ENCODE measurements at places on chromosomes 7 and 10.

GRCh38 chr10:17238445-17239291 is 10.6 kb downstream of the VIM start:
- peak; percentile 23 for DNase-seq

GRCh38 chr10:20995123-20995987 is 98.2 kb upstream of the NEBL start:
- DNase-seq: no peak

GRCh38 chr7:150631084-150631826 is 930 bp downstream of the GIMAP6 start:
- DNase-seq: no peak

DNA sequence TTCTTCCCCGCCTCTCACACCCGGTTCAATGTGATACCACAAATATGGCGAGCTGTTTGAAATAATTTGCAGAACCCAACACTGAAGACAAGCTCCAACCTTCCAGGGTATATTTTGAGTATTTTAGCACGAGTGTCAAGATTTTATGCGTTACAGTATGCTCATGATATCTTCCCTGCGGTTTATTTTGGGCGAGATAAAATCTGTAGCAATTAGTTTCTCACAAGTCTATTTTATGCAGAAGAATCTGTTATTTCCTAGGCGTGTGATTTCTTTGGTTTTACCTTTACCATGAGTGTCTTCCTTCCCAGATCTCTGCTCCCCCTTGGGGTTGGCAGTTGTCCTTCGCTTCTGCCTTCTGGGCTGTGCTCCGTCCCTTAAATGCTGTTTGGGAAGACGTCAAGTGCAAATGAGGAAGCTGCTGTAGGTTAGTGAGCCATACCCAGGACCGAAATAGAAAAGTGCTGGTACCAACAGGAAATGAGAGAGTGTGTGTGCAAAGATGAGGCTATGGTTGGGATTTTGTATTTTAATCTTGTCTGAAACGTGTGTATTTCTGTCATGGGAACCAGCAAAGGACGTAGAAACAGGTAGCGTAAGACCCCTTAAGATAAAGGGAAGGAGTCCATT is 299.8 kb downstream of the KLF6 start:
- DNase-seq: peak; percentile 78

- no peak for DNase-seq
Observed at GRCh38 chr10:97132273-97132672, 53.5 kb downstream of the SLIT1 start.

GRCh38 chr10:89625041-89625765 is 19.8 kb downstream of the PANK1 start:
- DNase-seq: no peak

DNA sequence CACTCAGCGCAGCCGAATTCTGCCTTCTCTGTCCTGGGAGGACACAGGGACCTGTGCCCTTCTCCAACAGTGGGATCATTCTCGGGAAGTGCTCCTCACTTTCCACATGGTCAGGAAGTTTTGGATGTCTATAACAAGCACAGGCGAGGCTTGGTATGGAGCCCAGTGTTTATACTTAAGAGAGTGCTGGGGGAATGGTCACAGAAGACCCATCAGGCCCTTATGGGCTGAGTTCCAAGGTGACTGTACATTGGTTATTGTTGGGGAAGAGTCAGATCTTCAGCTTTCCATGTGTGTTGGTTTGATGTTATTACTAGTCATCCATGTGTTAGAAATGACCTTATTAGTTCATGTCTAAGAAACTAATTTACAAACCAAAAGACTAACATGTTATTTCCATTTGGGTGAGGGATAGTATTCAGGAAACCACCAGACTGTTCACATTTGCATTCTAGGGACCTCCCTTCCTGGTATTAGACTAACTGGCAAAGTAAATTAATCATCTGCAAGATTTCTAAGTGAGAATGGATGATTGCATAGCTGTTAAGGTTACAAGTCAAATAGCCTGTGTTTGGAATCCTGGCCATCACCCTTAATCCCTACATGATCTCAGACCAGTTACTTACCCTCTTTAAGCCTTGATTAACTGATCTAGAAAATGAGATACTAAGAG is 834.2 kb downstream of the LRMDA start:
- DNase-seq: no peak

DNA sequence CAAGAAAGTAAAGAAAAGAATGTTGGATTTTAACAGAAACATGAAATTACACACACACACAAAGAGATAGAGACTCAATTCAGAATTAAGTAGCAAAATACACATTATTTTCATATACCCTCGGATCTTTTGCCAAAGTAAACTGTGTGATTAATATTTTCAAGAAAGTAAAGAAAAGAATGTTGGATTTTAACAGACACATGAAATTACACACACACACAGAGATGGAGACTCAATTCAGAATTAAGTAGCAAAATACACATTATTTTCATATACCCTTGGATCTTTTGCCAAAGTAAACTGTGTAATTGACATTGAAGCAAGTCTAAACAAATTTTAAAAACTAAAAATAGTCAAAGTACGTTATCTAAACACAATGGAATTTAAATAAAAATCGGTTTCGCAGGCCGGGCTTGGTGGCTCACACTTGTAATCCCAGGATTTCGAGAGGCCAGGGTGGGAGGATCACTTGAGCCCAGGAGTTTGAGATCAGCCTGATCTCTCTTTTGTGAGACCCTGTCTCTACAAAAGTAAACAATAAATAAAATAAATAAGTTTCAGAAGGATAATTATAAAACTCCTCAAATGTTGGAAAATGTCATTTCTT is 337.3 kb upstream of the MAGI2 start:
- no peak for DNase-seq

DNA sequence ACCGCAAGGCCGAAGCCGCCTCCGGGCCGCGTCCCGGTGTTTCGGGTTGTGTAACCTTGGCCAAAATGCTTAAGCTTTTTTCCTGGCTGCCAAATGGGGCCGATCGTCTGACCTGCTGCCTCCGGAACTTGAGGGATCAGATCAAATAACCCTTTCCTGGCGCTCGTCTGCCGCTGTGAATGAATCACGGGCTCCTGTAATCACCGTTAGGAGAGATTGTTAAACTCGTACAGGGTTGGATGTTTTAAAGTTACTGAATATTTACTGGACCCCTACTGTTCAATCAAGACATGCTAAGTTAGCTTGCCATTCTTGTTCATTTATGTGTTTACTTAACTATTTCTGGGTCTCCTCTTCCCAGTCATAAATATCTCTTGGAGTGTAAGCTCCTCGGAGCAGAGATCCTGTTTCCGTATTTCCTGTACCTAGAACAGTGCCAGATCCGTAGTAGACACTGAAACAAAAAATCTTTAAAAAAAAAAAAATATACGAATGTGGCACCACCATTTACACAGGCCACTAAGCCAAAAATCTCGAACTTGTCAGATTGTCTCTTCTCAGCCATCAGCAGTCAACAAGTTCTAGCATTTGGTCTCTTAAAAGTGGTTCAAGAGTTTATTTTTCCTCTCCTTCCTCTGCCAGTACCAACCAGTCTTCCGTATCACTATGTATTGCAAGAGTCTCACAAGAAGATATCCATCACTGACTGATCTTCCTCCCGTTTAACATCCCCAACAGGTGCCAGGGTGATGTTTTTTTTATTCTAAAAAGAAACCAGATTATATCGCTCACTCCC is 650 bp upstream of the TM9SF3 start:
- DNase-seq: no peak

DNA sequence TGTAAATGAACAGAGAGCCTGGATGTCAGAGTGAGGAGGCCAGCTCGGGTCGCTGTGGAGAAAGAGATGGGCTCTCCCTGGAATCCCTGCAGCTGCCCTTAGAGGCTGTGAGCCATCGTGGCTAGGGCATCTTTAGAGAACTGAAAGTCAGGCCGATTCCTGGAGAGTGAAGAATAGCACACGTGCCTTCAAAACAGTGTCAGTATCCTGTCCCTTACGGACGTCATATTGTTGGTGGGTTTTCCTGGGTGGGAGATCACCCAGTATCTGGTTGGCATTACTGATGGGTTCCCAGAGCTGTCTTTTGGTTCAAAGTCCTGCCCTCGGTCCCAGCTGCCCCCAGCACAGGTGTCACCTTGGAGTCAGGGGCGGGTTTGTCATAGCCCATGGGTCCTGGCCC is 25.3 kb downstream of the IKZF1 start:
- DNase-seq: peak; percentile 78

- DNase-seq: no peak
Observed at GRCh38 chr10:61781969-61782403, 119.3 kb downstream of the CABCOCO1 start.

GRCh38 chr7:701086-701671 is 25.3 kb upstream of the DNAAF5 start:
- DNase-seq: no peak

GRCh38 chr10:89490596-89491335 is 44.6 kb downstream of the SLC16A12 start:
- no peak for DNase-seq

DNA sequence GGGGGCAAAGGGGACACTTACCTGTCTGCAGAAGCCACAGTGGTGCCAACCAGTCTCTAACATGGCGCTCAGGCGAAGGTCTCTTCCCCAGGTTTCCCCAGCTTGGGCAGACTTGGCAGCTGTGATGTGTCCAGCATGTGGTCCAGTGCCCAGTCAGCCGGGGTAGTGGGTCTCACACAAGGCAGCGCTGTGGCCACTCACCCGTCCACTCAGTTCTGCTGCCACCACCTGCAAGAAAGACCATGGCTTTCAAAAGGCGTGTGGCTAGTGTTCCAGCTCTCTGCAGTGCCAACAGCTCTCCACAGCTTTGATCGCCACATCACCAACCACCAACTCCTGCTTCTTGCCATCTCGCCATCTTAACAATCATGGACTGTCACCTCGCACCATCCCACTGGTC is 259.6 kb downstream of the USP6NL start:
- no peak for DNase-seq

DNA sequence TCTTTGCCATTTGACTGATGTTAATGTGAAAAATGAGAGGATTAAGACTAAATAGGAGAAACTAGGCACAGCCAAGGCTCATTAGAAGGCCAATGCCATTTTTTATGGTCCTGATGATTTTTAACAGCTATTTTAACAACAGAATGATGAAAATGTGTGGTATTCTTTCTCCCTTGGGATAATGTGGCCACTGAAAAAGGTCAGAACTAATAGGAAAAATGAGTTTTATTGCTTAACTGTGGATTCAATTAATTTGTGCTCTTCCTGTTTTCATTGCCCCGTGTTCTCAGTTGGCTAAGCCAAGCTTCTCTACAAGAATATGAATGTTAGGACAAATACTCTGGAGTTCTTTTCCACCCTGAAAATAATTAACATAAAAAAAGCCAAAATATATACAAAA is 56.6 kb downstream of the BMPER start:
- DNase-seq: no peak

DNA sequence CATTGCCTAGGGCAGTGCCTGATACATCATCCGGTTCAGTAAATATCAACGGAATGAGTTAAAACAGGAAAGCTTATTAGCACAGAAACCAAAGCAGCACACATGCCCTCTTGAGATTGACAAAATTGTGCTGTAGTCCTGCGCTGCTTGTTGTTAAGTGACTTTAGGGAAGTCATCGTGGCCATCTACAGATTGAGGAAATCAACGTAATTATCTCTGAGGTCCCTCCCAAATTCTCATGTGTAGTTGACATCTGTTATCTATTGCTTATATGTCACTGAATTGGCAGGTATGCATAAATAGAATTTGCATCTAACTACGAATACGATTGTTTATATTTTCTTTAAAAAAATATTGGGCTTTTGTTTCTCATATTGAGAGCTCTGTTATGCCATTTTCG is 3.5 kb upstream of the GNB2 start:
- no peak for DNase-seq

- no peak for DNase-seq
Observed at GRCh38 chr7:29231671-29232232, 37.2 kb downstream of the CHN2 start.

- peak; percentile 27 for DNase-seq
Observed at GRCh38 chr10:74753442-74754211, 72.8 kb upstream of the KAT6B start.

GRCh38 chr10:110850099-110850498 is 21.6 kb upstream of the PDCD4 start:
- DNase-seq: no peak

DNA sequence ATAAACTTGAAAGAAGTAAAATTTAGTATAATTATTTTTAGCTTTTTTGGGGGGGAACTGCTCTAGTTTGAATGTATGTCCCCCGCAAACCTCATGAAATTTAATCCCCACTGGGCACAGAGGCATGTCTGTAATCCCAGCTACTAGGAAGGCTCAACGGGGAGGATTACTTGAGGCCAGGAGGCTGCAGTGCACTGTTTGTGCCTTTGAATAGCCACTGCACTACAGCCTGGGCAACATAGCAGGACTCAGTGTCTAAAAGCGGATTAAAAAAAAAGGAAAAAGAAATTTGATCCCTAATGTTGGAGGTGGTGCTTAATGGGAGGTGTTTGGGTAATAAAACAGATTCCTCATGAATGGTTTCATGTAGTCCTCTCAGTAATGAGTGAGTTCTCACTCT is 43.1 kb upstream of the PHF14 start:
- no peak for DNase-seq

DNA sequence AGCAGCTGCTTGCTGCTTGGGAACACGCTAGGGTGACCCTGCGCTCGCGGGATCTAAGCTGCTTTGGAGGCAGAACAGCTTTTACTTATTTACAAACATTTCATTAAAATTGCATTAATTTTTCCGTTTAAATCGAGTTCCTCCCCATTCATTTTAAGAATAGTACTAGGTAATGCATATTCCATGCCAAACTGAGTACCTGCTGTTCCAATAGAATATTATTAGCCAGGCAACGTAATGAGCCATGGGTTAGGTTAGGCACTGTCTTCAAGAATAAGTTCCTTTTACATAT is 860 bp downstream of the EXOC6 start:
- DNase-seq: no peak

GRCh38 chr7:132394283-132395198 is 181.7 kb downstream of the PLXNA4 start:
- DNase-seq: peak; percentile 35

- DNase-seq: no peak
Observed at GRCh38 chr7:107043921-107044346, 571 bp upstream of the PRKAR2B start.

GRCh38 chr10:52351914-52352330 is 37.8 kb downstream of the DKK1 start:
- no peak for DNase-seq

DNA sequence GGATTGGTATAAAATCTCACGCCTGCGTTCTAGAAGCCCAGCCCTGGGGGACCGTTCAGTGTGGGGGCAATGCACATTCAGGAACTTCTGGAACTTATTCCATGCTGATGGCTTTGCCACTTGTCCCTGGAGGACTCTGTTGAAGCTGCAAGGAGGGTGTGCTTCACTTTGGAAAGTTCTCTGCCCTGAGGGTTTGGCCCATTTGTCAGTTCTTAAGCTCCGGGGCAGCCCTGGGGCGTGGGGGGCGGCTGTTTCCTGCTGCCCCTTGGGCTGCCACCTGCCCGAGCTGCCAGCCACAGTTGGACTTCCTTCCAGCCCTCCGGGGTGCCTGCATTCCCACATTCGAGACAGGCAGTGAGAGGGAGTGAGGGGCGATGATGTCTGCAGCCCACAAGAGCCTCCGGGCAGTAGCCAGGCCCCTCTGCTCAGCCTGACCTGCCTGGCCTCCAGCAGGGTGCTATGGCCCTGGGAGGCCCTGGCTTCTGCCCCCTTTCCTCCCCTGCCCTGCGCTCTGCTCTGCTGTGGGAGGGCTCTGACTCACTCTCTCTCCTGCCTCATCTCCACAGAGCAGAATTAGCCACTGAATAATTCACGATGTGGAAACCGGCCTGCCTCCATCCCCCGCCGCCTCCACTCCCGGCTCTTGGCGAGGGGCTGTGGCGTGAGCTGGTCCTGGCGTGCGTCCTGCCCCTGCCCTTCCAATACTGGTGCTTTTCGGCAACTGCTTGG is 1.9 kb downstream of the TTYH3 start:
- DNase-seq: peak; percentile 91
